NCI-H2029 (cell line): ENCODE measurements at places on chromosomes 11 and 22.

DNA sequence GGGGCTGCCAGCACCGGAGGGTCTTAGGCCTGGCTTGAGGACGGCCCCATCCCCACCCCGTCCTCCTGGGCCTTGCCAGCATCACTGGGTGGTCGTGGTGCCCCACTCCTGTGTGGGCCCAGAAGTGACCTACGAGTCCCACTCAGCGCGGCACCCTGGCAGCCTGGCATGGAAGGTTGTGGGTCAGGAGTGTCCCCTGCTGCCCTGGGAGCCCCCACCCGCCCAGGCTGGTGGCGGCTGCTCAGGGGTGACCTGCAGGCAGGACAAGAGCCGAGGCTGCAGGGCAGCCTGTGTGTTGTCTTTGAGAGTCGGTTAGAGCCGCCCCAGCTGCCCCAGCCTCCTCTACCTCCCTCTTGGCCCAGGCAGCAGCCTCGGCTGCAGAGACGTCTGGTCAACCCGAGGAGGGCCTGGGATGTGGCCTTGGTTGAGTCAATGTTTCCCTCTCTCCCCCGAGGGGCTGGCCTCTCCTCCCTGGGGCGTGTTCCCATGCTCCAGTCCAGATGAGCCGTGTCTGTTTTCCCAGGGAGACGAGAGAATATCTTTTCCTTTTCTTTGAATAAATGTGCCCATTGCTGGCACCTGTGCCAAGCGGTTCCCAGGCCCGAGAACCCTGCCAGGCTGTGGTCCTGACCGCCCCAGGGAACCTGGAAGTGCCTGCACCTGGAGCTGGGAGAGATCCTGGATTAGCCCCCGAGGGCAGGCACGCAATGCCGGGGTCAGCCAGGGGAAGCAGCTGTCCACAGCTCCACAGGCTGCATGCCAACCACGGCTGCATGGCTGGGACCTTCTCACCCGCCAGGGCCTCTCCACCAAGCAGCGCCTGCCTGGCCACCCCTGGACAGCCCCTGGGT, 35.7 kb upstream of the MUC5AC start:
- no peak for DNase-seq

DNA sequence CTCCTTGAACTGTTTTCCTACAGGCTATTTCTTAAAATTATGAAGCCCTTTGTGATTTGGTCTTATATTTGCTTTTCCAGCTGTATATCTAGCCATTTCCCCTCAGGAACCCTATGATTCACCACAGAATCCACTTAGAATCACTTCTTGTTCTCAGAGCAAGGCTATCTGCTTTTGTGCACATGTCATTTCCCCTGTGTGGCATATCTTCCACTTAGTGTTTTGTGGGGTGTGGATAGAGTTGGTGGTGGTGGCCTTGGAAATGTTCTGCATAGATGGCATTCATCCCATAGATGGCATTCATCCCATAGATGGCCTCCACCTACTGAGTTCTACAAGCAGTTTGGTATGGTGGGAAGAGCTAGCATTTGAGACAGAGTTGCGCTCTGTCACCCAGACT, 44.7 kb downstream of the SWAP70 start:
- DNase-seq: no peak

DNA sequence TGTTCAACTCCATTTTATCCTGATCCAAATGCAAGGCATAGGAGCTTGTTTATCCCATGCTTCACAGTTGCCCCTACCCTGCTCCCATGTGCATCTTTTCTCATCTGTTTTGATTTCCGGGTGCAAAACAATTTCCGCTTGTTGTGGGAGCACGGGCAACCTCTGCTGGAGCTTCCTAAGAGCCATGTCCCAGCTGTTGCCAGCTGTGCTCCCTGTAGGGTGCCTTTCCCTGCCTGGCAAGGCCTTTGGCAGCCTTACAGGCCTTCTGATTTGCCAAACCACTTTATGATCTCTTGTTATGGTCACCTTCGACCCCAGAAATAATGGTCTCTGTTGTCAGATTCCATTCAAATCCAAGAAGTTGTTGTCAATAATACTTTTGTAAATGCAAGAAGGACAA, 1038.5 kb downstream of the OPCML start:
- no peak for DNase-seq

- no peak for DNase-seq
These were observed 29.2 kb downstream of the SC5D start for GRCh38 chr11:121321614-121322243.

GRCh38 chr11:8719211-8719649, 36.6 kb downstream of the RPL27A start:
- no peak for DNase-seq

- DNase-seq: no peak
These were observed 48.4 kb downstream of the PDE2A start for GRCh38 chr11:72625691-72626413.

DNA sequence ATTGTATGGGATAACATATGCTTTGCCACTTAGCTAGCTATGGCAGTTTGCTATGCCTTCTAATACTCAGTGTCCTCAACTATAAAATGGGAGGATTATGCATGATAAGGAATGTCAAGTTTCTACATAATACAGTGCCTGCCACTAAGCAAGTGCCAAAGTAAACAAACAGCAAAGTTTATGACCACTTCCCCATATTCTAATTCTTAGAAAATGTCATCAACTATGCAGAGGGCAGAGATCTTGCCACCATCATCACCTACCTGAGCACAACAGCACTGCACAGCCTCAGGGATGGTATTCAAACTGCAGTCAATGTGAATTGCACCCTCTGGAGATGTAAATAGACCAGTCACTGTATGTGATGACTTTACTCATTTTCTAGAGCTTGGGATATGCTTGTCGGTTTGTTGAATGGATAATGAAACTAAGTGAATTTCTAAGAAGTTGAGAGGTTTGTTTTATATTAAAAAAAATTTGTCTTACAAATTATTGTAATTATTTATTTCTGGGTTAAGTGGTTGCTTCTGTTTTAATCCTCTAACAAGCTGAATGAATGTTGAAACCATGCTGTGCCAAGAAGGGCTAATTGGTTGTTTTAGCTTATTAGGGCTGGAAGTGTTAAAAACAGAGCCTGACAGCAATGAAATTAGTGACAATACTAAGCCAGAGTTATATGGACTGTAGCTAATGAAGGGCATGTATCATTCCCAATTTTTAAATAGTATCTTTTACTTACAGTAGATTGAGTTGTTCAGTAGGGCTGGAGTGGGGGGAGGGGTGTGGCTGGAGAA, 398.4 kb downstream of the CNTN5 start:
- no peak for DNase-seq

DNA sequence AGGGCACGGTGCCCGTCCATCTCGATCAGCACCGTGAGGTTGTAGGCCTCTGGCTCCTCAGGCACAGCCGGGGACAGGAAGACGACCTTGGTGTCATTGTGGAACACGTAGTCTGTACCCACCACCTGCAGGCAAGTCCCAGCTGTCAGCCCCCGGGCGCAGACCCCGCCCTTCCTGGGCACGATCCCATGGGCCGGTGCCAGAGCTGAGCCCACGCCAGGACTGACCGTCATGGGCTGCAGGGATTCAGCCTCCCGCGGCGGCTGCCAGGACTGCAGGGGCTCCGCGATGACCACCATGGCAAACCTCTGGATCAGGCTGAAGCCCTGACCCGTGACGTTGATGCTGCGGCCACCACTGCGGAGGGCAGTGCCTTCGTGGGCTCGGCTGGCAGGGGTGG, 11.8 kb upstream of the MAPK11 start:
- DNase-seq: no peak

DNA sequence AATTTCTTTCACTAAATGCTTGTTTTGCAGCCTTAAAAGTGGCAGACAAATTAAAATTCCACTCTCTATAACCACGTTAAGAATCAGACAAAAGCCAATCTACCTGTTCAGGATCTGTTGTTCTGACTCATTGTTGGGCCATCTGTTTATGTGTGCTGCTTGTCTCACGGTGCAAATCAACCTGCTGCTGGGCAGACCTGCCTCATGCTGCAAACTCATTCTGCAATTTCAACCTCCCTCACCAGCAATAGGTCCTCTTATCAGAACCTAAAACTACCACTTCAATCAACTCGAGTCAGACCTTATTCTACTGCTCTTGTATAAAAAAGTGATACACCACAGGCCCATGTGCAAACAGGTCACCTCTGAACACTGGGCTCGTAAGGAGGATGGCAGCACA, 75.1 kb downstream of the LARGE2 start:
- no peak for DNase-seq
